Muscle of arm (tissue), 14 donors: ENCODE measurements at places on chromosomes 11 and 22.

DNA sequence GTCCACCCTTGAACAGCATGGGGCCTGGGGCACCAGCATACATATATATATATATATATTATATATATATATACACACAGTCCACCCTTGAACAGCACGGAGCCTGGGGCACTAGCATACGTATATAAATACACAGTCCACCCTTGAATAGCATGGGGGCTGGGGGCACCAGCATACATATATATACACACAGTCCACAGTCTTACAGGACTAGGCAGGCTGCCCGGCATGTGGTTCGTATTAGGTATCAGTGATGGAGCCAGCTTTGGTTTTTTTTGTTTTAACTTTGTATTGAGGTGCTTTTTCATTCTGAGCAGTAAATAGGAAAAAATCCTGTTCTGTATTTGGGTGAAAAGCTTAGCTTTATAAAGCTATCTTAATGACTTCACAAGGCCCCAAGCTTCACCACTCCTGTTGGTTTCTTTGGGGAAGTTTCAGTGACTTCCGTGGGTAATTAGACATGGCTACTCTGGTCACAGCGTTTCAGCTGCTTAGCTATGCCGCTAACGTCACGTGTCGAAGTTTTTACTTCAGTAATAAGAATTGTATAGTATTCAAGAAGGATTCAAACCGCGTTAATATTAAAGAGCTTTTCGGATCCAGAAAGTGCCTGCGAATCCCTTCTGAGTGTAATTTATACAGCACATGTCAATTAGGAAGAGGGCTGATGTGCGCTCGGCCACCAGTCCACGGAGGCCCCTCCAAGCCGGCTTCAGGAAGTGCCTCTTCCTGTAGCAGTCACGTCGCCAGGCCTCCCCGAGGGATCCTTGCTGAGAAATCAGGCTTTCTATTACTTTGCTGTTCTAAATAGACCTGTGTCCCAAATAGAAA lies 179.7 kb downstream of the TBC1D22A start:
- DNase-seq = peak; percentile 63

- DNase-seq = no peak
Observed at GRCh38 chr11:69818603-69819441, at the start of gene FGF3. Gene FGF3, minus strand, starts transcription at chr11:69819416. Its CDS starts 483 bp downstream, at chr11:69818933.

DNA sequence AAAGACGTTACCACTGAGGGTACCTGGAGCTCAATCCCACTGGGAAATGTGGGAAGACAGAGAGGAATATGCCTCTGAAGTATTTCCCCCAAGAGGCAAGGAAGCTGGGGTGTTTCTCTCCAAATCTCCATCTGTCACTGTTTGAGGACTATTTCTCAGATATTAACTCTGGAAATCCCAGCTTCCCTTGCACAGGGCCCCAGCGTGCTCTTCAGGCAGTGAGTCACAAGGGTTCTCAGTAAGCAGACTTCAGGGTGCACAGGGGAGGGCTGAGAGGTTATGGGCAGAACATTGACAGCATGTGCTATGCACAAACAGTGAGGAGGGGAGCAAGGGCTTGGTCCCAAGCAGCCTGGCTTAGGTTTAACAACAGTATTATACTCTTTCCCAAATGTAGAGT lies 60.9 kb upstream of the EED start:
- DNase-seq = no peak

DNA sequence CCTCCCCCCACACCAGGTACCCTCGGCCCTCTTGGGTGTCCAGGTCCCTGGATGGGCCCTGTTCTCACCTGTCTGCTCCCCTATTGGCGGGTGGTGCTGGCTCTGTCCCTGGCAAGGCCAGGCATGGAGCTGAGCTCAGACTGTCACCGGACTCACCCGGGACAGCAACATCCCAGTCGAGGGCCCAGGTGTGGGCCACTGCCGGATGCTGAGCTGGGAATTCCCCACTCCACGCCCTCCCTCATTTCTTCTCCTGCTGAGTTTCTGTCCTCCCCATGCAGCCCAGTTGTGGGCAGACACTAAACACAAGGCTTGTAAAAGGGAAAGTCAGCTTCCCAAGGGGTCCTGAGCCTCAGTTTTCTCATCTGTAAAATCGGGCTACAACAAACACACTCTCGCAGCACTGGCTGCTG lies 2.0 kb upstream of the AP5B1 start:
- no peak for DNase-seq
